ENCODE measurements at places on chromosomes 4 and X.

DNA sequence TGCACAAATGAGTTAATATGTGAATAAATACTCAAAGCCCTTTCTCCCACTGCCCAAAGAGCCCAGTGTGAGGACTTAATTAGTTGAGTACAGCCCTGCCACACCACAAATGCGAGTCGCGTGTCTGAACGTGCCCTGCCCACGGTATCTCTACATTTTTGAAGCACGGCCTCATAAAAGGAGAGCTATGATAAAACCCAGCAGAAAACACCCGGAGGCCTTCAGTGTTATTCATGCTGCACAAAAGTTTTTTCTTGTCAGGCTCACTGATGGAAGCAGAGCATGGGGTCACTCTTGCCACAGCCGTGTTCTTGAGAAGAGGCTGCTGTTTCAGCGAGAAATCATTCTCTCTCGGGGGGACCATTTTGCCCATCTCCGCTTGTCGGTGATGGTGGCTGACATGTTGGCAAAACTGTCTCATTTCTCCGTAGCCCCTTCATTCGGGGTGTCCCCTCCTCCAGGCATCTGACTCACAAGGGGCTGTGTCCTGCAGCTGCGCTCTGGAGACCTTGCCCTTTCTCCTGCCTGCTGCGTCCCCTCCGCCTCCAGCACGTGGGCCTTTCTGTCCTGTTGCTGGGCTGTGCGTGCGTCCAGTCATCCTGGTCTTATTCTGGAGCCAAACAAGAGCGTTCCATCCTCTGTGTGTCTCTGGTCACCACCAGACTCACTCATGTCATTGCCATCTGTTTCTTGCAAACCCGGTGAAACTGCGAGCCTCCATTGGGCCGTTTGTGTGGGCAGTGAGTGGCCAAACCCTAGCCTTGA lies 88.8 kb downstream of the SORCS2 start:
- no peak for DNase-seq

GRCh38 chrX:72020788-72021187 lies 110.1 kb downstream of the NHSL2 start:
- DNase-seq, result no peak

- DNase-seq, result no peak
Measured at GRCh38 chr4:107210450-107211239, 174.5 kb upstream of the DKK2 start.

DNA sequence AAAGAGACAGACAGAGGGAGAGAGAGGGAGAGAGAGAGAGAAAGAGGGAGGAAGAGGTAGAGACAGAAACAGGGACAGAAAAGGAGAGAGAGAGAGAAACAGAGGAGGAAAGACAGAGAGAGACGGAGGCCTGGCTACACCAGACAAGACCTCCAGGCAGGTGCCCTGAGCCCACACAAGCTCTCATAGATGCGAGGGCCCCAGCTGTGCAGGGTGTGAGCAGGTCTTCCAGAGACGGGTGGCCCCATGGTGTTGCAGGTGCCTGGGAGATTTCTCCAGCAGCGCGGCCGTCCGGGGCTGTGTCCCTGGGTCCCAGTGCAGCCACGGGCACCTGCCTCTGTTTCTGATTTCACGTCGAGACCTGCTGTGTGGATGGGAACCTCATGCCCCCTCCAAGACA lies 253.0 kb downstream of the SHOX start:
- DNase-seq, result no peak

DNA sequence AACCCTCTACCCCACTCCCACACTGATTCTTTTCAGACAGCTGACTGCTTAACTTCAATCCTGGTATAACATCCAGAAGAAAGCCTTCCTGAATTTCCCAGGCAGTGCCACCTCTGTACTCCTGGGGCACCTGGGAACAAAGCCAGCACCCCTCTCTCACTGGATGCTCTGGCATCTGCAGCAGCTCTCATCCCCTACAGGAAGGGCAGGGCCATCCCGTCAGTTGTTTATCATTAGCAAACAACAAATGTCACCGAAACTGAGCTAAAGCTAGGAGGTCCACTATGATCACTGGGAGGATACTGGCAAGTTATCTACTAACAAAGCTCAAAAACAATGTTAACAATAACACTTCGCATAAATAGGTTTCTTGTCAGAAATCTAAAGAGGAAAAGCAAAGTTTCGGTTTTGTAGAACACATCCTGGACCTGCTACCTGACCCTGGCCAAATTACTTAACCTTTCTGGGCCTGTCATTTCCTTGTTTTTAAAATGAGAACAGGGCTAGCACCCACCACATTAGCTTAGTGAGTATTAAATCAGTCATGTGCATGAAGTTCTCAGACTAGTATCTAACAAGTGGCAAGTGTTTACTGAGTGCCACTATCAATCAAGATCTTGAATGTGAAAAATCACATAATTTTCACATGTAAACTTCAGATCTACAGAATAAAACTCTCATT lies 86.6 kb downstream of the NR3C2 start:
- DNase-seq, result no peak

DNA sequence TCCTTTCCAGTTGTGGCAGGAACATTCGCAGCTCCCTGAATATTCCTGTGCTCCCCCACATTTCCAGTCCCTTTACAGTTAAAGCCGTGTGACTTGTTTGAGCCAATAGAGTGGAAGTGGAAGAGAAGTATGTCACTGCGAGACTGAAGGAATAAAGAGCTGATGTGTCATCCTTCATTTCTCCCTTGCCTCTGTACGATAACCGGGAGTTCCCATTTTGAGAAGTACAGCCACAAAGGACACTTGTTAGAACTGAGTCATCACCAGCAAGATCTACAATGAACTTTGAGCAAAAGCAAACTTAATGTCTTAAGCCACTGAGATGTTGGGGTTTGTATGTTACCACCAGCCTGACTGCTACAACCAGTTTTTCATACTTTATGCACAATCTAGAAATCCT lies 92.3 kb downstream of the SPRY1 start:
- DNase-seq, result no peak

All from right hindlimb (tissue), 1 donor.